Hippocampal formation (tissue), 2 donors: ENCODE measurements at places on chromosomes 4 and X.

- no peak for DNase-seq
These were observed 1306.6 kb upstream of the PABPC4L start for GRCh38 chr4:135508006-135508714.

- no peak for DNase-seq
These were observed 99.9 kb upstream of the CPEB2 start for GRCh38 chr4:14902342-14902741.

DNA sequence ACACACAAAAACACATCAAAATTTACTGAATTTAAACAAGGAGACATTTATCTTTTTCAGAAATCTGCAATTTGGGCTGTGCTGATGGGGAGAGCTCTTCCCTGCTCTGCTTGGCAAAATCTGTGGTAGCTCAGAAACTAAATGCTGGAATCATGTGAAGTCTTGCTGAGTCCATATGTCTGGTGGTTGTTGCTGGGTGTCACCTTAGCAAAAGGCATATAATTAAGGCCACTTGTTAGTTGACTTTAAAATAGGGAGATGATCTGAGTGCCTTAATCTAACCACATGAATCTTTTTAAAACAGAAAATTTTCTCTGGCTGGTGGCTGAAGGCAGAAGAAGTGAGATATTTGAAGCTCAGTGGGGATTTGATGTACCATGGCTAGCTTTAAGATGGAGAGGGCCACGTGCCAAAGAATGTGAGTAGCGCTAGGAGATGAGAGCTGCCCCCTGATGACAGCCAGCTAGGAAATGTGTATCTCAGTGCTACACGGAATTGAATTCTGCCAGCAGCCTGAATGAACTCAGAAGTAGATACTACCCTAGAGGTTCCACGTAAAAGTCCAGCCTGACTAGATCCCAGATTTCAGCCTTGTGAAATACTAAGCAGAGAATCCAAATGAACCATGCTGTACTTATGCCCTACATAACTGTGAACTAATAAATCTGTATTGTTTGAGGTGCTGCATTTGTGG, 7.6 kb upstream of the GUF1 start:
- DNase-seq: no peak

DNA sequence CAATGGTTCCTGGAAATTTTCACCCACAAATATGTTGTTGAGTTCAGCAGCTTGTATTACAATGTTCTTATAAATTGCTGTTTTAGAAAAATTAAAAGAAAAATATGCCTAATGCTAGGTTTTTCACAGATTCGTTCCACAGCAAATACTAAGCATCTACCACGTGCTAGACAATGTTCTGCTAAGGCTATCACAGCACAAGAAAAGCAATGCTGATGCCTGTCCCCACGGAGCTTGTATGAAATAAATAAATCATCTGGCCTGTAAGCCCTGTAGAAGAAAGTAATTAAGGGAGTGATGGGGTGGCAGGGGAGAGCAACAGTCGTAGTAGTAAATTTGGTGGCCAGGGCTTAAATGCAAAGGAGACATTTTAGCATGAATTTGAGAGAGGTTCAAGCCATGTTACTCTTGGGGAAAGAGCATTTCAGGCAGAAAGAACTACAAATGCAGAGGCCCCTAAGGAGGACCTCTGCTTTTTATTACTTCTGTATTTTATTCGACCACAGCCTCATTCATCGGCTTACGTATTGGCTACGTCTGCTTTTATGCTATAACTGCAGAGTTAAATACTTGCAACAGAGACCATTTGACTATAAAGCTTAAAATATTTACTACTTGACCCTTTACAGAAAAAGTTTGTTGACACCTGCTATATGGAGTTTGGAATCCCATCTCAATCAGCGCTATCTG, 36.3 kb downstream of the ARAP2 start:
- peak; percentile 38 for DNase-seq

DNA sequence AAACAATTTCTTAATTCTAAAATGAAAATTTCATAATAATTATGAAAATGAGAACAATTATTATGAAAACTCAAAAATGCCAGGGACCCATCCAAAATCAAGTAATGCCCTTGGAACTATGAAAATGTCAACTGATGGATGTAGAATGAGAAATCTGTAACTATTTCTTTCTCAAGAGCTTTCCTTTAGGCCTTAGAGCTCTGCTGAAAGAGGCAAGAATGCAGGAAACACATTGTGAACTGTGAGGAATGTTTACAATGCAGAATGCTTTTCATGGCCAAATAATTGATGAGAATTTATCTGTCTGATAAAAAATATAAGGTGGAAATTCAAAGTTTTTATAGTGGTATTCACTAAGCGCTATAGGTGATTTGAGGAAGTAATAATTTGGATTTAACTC, 207.1 kb upstream of the PCDH18 start:
- DNase-seq: no peak

DNA sequence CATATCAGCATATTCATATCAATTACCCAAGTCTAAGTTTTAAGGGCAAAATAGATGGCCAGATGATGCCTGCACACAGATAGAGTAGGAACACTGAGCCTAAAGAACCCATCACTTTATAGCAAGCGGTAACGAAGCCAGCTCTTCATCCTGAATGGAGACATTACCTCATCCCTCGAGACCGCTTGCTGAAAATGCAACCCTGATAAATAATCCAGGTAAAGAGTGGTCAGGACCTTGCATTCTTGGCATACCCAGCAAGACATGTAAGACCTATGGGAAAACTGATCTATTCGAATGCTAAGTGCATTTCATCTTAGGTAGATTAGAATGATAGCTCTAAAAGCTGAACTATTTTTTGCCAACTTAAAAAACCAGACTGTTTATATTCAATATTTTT, 25.3 kb downstream of the DCHS2 start:
- no peak for DNase-seq

DNA sequence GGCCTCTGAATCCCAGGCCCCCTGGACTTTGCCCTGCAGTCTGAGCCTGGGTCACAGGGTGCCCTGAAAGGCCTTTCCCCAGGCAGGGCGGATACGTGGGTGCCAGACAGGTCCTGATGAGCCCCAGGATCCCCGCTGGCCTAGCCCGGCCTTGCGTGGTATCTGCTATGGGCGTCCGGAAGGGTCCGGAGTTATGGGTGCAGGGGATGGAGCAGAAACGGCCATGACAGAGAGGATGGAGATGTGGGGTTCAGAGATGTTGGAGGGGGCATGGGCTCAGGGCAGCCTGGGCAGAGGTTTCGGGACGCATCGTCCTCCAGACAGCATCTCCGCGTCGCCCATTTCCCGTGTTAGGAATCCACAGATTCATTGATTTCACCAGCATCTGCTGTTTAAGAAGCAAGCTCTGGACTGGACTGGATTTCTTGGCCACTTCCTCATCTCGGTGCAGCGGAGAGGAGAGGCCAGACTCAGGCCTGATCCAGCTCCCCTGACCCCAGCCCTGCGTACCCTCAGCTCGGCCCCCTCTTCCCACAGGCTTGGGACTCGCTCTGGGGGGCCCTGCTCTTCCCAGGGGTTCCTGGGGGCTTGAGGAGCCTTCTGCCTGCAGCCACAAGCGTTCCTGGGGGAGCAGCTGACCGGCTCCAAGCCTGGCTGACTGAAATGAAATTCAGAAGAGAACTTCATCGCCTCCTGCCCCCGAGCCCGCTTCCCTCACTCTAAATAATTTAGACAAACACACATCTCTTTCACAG, 86.9 kb upstream of the ADRA2C start:
- no peak for DNase-seq

GRCh38 chr4:110310795-110311194, 112.4 kb upstream of the ELOVL6 start:
- DNase-seq: no peak

GRCh38 chrX:38583181-38583580, 21.8 kb downstream of the TSPAN7 start:
- DNase-seq: no peak

GRCh38 chr4:25563071-25563564, 92.5 kb upstream of the SLC34A2 start:
- no peak for DNase-seq

- no peak for DNase-seq
These were observed 281.2 kb upstream of the FAM241A start for GRCh38 chr4:111864066-111864465.

- DNase-seq: no peak
These were observed 356.7 kb upstream of the RPS6KA3 start for GRCh38 chrX:20623448-20623847.

GRCh38 chr4:140662082-140662869, 93.5 kb upstream of the UCP1 start:
- no peak for DNase-seq

DNA sequence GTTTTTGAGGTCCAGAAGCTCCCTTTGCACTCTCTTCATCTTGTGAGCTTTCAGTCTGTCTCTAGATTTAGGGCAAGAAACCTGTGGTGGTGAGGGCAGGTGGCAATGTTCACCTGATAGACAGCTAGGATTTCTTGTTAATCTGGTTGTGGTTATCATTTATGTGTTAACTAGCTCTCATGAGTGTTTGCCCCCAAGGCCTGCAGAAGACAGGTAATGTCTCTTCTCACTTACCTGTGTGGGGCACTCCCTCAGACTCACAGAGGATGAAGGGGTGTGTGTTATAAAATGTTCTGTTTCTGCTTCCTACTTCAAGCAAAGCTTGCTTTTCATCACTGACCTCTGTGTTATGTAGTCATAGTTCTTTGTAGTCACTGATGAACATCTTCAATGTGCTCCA, 17.8 kb downstream of the EGF start:
- DNase-seq: no peak

GRCh38 chr4:85862896-85863295, 387.9 kb downstream of the ARHGAP24 start:
- no peak for DNase-seq

DNA sequence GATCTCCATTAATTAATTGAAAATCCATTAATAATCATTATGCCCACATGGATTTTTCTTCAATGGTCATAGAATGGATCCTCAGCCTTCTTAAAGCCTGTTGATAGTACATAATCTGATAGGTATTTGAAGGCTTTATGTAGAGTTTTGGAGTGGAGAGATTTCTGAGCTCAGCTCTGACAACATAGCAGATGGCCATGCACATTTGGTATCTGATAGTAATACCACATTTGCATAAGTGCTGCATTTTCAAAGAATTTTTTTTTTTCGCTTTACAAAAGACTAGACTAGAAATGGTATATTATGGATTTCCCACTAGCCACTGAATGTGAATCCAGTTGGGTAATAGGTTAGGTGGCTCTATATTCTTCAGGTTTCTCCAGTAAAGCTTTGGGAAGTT, 440.6 kb downstream of the FGF13 start:
- DNase-seq: no peak
